Amniotic stem cell (primary cell): ENCODE measurements at places on chromosomes 2 and 18.

- DNase-seq: peak; percentile 6
Measured at GRCh38 chr2:7627583-7627982, 710.4 kb downstream of the RNF144A start.

DNA sequence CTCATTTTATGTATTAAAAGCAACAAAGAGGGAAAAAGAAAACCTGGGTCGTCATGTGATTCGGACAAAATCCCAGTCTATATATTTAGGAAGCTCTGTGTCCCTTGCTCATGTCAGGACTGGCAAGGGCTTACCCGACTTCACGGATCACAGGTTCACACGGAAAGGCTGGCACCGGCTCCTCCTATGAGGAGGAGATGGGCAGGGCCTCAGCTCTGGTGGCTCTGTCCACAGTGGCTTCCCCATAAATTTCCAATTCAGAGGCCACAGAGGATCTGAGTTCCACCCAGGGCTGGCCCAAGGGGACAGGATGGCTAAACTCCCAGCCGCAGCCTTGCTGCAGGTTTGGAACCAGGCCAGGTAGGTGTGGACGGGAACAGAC lies 186.8 kb downstream of the BCL2 start:
- DNase-seq: no peak

- no peak for DNase-seq
Measured at GRCh38 chr18:49638209-49638785, 76.4 kb downstream of the LIPG start.

GRCh38 chr2:10742666-10743065 lies 21.2 kb downstream of the ATP6V1C2 start:
- DNase-seq: no peak

GRCh38 chr2:142754182-142754581 lies 123.3 kb upstream of the KYNU start:
- no peak for DNase-seq

DNA sequence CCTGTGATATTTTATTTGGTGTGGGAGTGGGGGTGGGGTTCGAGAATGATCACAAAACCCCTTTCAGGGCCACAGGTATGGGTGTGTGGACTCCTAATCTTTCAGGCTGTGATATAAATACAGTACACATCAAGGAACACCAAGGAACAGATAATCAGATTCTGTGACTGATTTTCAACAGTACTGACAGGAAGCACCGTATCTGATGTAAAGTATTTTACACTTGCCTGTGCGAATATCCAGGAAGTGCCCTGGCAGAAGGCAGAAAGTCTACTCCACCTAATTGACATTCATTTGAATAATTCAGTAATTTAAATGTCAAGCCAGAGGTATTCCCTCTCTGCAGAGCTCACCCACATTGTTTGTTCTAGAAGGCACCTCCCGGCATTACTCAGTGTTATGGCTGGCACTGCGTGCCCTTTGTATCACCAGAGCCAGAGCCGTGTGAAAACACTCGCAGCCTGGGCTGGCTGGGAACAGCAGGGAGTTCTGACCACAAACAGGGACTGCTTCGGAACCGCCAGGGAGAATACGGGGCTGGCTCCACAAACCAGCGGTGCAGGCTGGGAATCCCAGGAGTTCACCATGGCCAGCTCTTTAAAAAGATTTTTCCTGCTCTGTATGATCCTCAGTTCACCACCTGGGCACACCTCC lies 91.8 kb downstream of the ACVR1 start:
- no peak for DNase-seq

GRCh38 chr18:57910817-57911216 lies 107.7 kb upstream of the ATP8B1 start:
- DNase-seq: no peak
